MCF 10A (cell line): ENCODE measurements at places on chromosomes 13 and 19.

GRCh38 chr19:57633832-57634131 lies 814 bp downstream of the ZNF211 start:
- no peak for DNase-seq

DNA sequence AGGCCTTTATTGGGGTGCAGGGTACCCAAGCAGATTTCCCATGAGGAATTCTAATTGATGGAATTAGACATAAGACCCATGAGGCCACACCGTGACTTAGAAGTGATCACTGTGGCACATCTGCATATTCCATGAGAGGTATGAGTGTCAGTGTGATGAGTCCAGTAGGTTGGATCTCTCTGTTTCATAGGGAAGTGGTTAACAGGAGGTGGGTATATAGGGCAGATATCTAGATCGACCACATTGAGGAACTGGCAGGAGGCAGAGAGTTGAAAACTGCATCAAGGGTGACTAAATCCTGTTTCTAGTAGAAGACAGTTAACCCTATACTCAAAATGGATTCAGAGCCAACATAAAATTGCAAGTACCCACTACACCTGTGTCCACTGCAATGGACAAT lies 68.6 kb upstream of the MIR17HG start:
- DNase-seq, result no peak

GRCh38 chr13:82259284-82259683 lies 1623.0 kb downstream of the SLITRK1 start:
- no peak for DNase-seq

GRCh38 chr19:16367261-16367683 lies 42.6 kb downstream of the KLF2 start:
- no peak for DNase-seq

- DNase-seq, result no peak
Measured at GRCh38 chr19:3159565-3159964, 19.0 kb upstream of the S1PR4 start.
